NCI-H1092 treated with DMSO at 0.1 percent for 48 hours (cell line): ENCODE measurements at places on chromosomes 1 and 21.

- no peak for DNase-seq
Measured at GRCh38 chr1:56508523-56508983, 70.8 kb downstream of the PLPP3 start.

DNA sequence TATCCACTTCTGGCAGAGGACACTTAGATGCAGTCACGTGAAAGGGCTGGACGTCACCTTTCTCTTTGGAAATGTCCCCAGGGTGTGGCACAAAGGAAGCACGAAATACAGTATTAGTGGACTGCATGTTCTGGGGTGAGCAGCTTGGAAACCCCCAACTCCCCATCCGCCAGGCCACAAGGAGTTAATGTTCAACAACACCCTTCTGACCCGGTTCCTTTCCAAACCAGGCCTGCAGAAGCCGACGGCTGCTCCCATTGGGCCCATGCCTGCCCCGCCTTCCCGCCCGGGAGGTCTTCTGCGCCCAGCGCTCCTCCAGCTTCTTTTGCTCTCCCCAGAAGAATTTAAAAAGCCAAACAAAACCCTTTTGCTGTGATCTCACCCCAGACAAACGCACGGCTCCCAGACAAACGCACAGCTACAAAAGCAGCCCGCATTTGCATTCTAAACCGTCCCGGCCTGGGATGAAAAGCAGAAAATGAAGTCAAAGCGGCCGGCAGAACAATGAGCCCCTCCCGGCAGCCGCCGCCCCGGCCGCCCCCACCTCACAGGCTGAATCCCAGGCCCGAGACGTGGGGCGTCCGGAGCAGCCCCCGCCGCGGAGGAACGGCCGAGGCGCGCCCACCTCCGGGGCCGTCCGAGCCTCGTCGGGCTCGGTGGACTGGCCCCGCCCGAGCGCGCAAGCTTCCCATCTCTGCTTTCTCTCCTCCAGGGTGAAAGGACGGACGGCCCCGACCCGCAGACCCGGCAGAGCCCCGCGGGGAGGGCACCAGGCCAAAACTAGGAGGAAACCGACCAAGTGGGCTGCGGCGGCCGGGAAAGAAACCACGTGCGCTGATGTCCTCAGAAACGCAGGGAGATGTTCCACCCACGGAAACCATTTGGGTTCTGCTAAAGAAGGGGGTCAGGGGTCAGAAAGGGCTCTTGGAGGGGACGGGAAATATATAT lies 101.9 kb downstream of the PLPP3 start:
- no peak for DNase-seq

GRCh38 chr1:47710329-47711071 lies 272.7 kb downstream of the FOXD2 start:
- peak; percentile 31 for DNase-seq

- no peak for DNase-seq
Measured at GRCh38 chr1:229985613-229986010, 81.4 kb upstream of the GALNT2 start.

- DNase-seq, result no peak
Measured at GRCh38 chr21:31917108-31917507, 44.3 kb downstream of the HUNK start.

DNA sequence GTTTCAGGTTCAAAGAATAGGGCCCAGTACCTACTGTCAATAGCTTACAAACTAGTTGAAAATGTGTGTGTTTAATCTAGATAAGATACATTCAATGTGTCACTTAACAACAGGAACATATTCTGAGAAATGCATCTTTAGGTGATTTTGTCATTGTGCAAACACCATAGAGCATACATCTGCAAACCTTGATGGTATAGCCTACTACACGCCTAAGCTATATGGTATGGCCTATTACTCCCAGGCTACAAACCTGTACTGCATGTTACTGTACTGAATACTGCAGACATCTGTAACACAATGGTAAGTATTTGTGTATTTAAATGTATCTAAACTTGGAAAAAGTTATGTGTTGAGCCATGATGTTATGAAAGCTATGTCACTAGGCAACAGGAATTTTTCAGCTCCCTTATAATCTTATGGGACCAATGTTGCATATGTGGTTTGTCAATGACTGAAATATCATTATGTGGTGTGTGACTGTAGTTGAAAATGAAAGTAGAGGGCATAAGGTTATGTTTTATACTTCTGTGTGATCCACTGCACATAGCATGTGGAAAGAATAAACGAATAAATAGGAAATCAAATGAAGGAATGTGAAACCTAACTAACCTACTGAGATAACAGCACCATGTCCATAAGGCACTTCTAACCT lies 129.0 kb upstream of the CAMK1G start:
- no peak for DNase-seq

DNA sequence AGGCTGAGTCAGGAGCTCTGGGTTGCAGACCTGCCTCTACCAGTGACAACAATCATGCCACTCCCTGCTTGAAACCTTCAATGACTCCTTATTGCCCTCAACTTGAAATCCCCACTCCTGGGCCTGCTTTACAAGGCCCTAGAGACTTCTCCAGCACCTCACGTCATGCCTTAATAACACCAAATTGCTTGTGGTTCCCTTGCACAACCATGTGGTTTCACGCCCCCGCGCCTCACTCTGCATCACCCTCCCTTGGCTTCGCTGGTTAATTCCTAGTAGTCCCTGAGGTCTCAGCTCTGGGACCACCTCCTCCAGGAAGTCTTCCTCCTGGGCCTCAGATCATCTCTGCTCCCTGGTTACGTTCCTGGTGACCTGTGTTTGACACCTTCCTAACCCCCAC lies 33.0 kb downstream of the EPHA2 start:
- no peak for DNase-seq

DNA sequence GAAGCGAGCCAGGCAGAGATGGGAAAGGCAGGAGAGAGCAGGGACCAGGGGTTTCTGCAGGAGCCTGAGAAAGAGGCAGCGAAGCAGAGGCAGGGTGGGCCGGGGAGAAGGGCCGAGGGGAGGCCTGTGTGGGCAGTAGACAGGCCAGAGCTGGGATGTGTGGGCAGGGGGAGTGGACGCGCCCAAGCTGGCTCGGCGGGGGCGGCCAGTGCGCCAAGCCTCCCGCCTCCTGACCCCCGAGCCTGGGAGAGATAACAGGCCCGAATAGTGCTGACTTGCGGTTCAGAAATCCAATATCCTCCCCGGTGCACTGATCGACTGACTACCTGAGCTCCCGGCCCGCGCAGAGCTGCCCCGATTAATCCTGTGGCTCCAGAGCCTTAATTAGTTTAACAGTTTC lies 41.9 kb downstream of the AHDC1 start:
- no peak for DNase-seq

GRCh38 chr1:16248603-16249516 lies 11.9 kb upstream of the CPLANE2 start:
- DNase-seq, result peak; percentile 100

DNA sequence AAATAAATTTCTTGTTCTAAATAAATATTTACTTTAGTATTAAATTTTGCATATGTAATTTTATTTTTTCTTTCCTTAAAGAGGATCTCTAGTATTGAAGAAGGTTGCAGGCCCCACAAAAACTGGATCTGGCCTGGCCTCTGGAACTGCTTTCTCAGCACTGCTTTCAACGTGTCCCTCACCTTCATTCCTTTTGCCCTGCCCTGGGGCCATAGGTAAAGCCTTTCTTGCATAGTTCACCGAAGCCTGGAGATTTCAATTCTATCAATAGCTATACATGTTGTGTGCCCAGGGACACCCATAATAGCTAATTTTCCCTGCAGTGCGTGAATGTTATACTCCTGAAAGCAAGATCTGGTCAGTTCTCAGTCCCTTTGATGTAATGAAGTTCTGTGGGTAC lies 12.0 kb upstream of the GPR137B start:
- no peak for DNase-seq

GRCh38 chr1:23601968-23602876 lies 42.9 kb upstream of the ID3 start:
- no peak for DNase-seq

DNA sequence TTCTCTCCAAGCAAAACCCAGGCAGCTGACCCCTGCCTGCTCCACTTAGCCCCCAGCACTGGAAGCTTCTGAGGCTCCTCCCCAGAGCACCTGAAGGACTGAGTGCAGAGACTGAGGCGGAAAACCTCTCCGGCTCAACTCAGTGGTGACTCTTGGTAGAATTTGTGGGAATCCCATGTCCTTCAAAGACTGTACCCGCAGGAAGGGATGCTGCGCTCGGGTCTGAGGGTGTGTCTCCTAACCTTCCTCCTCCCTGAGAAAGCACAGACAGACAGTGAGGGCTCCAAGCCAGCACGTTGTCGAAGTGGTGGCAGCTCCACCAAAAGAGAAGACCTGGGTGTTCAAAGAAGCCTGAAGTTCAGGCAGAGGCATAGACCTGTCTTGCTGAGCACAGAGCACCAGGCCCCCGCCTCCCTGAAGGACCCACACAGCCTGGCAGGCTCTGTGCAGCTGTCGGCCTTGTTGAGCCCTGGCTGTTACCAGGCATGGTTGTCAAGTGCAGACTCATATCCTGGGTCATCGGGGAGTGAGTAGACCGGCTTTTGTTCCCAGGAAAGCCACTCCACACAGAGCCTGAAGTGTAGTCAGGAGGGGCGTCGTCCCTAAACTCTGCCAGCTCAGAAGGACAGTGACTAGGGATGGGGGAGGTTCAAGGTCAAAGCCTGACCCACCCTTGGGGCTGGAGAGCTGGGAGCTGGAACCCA lies 36.7 kb downstream of the CSMD2 start:
- no peak for DNase-seq

DNA sequence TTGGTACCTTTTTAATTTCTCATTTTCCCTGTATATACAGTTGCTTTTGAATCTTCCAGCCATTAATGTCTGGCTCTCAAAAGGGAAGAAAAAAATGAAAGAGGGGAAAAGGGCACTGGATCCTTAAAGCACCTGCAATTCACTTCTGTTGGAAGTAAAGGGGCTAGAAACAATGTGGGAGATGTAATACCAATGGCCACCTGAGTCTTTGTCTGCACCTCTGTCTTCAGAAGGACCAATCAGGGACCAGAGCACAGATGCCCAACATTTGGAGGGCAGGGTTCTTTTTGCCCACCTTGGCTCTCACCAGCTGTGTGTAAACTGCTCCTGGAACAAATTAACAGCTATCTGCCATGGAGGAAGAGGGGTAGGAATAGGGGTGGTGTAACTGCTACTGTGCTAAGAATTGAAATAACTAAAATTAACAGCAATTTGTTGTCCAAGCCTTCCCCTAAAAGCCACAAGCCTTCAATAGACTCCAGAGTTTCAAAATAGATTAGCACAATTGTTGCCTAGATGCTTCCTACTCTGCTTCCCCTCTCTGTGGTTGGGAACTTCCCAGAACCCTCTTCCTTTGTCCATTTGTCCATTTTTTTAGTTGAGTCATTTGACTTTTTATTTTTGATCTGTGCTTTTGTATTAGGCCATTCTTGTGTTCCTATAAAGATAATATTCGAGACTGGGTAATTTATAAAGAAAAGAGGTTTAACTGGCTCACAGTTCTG lies 11.5 kb upstream of the LRRC8B start:
- no peak for DNase-seq

DNA sequence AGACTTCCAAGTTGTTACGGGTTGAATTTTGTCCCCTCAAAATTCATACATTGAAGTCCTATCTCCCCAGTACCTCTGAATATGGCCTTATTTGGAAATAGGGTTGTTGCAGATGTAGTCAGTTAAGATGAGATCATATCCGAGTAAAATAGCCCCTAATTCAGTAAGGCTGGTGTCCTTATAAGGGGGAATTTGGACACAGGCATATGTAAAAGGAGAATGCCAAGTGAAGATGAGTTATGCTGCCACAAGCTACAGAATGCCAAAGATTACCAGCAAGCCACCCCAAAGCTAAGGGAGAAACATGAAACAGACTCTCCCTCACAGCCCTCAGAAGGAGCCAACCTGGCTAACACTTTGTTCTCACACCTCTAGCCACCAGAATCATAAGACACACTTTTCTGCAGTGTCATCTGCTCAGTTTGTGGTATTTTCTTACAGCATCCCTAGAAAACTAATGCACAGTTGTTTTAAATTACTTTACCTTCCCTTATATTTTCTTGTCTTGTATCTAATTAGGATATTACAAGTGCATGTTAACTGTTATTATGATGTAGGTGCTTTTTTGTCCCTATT lies 43.3 kb upstream of the PRDX6 start:
- no peak for DNase-seq

DNA sequence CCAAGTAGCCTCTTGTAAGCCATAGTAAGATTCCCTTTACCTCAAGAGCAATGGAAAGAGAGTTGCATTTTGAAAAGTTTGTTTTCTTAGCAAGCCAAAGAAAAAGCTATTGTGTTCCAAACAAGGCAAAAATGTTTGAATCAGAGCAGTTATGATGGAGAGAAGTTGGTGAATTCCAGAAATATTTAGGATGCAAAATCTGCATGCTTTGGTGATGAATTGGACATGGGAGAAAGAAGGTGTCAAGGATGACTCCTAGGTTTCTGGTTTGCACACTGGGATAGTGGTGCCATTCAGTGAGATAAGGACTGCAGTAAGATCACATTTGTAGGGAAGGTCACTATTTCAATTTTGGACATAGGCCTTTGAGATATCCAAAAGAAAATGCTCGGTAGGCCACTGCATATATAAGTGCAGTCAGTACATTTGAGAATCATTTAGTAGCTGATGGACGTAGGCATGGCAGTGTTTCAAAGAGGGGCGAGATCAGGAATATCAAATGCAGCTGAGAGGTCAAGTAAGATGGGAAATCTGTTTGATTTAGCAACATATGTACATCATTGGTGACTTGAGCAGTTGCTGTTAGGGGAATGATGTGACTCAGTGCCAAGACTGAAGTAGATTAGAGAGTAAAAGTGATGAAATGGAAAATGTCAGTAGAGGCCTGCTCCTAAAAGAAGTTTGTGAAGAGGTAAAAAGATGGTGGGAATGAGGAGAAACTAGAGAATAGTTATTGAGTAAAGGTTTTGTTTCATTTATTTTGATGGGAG lies 33.9 kb upstream of the GPR25 start:
- no peak for DNase-seq

DNA sequence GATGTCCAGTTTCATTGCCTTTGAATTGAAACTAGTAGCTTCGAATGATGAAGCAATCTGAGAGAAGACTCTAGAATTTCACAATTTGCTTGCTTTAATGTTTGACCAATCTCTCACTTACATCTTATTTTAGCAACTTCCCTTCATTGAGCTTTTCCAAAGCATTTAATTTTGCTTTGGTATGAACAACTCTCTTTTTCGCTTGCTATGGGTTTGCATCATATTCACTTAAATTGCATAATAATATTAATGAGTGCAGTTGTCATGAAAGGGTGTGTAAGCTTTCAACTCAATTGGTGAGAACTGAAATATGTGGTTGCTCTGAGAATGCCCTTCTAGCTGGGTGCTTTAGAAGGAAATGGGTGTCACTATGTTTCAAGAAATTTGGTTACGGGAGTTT lies 309.2 kb downstream of the HLX start:
- DNase-seq, result no peak

DNA sequence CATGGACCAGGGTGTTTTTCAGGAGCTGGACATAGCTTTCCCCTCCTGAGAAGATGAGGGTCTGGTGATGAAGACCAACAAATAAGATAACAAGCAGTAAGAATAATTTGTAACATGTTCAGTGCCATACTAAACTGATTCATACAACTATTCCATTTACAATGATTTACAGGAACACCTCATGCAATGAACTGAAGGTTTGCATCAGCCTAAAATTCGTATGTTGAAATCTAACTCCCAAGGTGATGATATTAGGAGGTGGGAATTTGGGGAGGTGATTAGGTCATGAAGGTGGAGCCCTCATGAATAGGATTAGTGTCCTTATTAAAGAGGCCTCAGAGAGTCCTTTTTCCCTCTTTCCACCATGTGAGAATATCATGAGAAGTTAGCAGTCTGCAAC lies 15.9 kb upstream of the NIBAN1 start:
- DNase-seq, result no peak
